ENCODE measurements at places on chromosomes 12 and 14.
A peak's percentile ranks its signal among the peaks of the same experiment; 100 is the strongest.

DNA sequence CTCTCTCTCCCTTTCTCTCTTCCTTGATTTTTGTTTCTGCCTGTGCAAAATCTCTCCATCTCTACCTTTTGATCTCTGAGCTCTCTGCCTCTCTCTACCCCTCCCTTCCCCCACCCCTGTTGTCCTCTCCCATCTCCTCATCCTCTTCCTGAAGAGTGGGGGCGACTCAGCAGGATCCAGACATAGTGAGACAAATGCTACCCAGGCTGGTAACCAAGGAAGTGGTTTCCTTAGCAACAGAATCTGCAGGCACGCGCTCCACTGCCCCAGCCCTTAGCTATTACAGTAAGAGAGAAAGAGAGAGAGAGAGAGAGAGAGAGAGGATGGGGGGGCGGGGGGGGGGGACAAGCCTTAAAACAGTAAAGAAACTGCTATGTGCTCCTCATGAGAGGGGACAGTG lies 85.6 kb downstream of the CMKLR1 start:
- no peak for DNase-seq

DNA sequence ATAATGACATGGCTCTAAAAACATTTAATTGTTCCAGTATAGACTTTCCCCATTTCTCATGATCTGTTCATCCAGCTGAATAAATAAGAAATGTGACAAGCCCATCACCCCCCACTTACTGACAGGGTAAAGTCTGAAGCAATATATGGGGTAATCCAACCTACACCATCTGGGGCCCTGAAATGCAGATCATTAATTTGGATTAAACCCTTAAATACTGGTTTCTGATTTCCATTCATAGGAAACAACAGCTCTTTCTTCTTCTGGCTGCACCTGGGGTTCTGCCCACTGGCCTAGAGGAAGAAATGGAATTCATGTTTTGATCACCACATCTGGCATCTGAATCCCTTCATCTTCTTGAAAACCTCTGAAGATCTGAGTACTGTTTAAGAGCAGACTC lies 39.3 kb upstream of the ACSM4 start:
- DNase-seq: no peak

DNA sequence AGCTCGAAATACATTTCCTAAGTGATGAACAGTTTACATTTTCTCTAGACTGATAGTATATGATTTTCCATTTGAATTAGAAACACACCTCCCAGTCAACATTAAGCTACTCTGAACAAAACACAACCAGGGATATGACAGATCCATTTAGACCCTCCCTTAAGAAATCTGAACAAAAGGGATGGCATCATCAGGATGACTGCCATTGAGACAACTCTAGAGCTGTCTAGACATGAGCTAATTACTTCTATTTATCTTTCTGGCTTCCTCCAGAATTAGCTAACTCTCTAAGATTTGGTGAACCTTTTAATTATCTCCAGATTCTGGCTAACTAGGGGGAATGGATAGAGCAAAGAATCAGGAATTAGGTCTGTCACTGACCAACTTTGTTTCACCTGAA lies 92.9 kb upstream of the IGF1 start:
- DNase-seq: no peak

DNA sequence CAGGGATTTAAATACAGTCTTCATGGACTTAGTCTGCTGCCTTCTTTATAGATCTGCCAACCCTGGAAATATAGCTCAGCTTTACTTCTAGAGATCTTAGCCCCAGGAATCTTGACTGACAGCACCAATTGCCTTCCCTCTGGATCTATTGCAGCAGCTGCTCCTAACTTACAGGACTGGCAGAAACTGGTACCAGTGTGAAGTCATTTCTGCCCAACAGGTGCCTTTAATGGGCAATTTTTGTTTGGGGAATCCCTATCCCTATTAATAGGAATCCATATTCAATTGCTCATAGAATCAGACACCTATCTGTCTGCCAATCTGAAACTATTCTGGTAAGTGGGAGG lies 27.2 kb downstream of the SPX start:
- DNase-seq: no peak

- DNase-seq: no peak
Observed at GRCh38 chr12:55712700-55713415, 3.0 kb upstream of the BLOC1S1 start.

- DNase-seq: no peak
Observed at GRCh38 chr12:93106910-93107309, 177.8 kb upstream of the EEA1 start.

DNA sequence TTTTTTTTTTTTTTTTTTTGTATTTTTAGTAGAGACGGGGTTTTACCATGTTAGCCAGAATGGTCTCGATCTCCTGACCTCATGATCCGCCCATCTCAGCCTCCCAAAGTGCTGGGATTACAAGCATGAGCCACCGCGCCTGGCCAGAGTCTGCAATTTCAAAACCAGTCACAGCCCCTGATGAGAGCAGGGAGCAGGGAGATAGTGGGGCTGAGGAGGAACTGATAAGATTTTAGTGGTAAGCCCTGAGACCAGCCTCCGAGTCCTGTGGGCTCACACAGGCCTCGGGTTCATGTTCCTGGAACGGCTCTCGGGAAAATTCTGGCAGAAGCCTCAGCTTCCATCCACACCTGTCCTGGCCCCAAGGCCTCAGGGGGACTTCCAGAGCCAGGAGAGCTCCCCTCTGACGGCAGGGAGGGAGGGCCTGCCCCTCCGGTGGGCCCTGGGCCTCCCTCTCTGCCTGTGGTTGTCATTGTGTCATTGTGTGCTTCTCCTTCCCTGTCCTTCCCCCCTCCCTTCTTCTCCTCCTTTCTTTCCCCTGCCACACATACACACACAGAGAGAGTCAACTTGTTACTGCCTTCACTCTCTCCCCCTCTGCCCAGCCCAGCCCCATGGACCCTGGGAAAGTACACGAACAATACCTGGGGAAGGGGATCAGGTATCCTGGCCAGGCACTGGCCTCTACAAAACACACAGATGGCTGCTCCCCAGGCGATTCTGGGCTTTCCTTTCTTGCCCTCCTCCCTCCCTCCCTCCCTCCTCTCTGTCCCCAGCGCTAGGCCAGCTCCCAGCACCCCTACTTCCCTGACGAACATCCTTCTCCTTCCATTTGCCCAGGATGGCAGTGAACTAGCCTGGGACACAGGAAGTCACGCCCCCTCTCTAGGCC lies 294.1 kb downstream of the DPF3 start:
- peak; percentile 82 for DNase-seq

- no peak for DNase-seq
Observed at GRCh38 chr14:72514660-72515025, 379.3 kb downstream of the DPF3 start.

GRCh38 chr12:76790564-76791552 lies 26.9 kb downstream of the ZDHHC17 start:
- DNase-seq: no peak

DNA sequence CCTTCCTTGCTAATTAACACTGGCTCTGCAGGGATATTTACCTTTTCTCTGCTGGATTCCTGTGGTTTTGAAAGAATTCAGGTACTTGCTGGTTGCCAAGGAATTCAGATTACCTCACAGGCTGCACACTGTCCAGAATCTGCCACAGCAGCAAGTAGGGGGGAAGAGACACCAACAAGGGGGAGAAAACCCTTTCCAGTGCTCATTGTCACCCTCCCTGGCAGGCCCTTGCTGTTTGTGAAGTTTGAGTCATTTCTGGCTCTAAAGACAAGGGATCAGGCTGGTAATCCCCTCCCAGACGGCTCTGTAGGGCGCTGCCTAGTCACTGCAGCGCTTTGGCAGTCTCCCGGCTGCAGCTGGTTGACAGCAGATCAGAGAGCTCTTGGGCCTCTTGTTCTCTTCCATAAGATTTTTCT lies 50.8 kb downstream of the TTLL5 start:
- DNase-seq: peak; percentile 73

DNA sequence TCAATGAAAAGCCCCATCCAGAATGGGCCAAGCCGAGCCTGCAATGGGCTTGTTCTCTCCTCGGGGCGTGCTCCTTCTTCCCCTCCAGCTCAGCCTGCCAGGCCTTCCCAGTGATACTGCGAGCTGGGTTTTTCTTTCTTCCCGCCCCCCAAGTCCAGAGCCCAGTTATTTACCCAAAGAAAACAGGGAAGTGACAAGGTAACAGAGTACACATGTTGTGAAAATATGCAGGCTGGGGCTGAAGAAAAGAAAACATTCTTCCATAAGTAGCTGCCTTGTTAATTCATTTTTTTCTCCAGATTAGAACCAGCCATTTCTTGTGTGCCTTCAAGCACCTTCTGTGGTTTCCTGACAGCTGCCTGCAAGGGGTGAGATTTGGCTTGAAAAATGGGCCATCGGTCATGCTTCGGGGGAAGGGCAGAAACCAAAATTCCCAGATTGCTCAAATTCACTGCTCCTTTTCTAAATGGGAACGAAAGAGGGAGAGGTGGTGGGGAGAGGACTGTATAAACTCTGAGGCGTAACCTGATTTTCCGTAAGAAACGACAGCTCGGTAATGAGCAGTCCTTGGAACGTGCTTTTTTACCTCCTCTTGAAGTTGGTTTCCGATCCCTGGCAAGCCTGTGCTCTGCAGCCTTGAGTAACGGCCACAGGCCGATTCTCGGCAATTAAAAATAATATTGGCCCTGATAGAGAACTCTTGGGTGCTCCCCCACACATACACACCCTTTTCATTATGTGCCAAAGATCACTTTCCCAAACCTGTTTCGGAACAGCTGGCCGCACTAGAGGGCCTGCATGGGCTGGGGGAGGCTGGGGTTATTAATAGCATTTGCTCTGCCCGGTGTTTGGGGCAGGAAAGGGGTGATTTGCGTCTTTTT lies 229.4 kb downstream of the ZFP36L1 start:
- DNase-seq: no peak

DNA sequence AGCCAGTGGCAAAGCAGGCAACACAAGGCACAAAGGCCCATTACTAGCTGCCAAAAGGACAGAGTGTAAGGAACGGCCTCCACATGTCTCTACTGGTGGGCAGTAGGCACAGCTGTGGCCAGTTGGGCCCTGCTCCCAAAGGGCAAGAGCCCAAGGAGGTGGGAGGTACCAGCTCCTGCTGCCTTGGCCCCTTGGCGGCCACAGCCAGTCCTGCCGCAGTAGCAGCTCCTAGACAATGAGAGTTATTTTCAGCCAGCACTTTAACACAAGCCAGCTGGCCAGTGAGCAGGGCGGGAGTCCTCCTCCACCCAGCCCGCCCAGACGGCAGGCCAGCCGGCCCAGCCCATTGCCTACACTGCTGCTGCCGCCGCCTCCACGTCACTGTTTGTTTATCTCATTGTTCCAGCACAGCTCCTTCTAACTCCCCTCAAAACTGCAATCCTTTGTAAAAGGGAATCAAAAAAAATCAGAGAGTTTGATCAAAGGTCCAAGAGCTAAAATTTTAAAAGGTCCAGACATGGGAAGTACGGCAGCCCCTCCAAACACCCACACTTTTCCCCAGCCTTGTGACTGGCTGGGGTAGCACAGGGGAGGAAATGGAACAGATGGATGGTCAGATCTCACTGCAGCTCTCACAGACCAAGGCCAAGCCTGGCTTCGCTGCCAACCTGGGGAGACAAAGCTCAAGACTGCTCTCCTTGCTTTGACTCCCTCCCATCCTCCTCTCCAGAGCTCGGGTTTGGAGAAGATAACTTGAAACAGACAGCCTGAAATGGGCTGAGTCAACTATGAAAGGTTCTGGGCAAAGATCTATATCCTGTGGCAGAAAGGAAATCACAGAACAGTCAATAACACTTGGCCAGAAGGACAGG lies 33.5 kb downstream of the FMNL3 start:
- DNase-seq: peak; percentile 83

GRCh38 chr12:108803428-108804105 lies 53.8 kb downstream of the SSH1 start:
- DNase-seq: peak; percentile 44

GRCh38 chr12:2581293-2582045 lies 213.3 kb upstream of the FKBP4 start:
- DNase-seq: no peak

- no peak for DNase-seq
Observed at GRCh38 chr12:27975222-27976136, 2.9 kb upstream of the PTHLH start.

DNA sequence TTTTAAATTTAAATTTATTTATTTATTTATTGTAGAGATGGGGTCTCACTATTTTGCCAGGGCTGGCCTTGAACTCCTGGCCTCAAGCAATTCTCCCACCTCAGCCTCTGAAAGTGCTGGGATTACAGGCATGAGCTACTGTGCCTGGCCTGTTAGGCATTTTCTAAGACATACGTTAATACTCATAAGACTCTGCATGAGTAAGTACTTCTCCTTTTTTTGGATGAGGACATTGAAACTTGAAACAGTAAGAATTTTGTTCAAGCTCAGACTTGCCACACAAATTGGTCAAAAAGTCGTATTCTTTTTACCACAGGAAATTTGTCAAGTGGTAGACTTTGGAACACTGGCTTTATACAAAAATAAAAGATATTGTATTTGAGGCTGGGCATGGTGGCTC lies 187.4 kb upstream of the RASSF8 start:
- DNase-seq: no peak

DNA sequence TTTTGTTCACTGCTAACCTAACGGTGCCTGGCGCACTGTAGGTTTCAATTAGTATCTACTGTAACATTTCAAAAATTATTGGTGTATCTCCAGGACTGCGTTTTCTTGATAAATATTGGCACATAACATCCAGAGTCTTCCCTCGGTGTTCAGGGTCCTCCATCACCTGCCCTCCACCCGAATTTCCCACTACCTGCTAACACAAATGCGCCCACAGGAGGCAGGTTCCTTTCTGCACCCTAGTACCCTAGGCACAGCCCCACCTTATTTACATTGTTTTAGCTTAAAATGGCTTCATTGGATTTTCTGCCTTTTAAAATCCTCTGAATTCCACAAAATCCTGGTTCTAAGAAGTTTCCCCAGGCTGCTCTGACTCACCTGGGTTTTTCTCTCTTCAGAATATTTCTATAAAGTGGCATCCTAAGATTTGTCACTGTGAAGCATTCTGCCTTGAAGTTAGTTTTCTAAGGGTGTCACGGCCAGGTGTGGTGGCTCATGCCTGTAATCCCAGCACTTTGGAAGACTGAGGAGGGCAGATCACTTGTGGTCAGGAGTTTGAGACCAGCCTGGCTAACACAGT lies 38.6 kb downstream of the CPM start:
- DNase-seq: no peak

DNA sequence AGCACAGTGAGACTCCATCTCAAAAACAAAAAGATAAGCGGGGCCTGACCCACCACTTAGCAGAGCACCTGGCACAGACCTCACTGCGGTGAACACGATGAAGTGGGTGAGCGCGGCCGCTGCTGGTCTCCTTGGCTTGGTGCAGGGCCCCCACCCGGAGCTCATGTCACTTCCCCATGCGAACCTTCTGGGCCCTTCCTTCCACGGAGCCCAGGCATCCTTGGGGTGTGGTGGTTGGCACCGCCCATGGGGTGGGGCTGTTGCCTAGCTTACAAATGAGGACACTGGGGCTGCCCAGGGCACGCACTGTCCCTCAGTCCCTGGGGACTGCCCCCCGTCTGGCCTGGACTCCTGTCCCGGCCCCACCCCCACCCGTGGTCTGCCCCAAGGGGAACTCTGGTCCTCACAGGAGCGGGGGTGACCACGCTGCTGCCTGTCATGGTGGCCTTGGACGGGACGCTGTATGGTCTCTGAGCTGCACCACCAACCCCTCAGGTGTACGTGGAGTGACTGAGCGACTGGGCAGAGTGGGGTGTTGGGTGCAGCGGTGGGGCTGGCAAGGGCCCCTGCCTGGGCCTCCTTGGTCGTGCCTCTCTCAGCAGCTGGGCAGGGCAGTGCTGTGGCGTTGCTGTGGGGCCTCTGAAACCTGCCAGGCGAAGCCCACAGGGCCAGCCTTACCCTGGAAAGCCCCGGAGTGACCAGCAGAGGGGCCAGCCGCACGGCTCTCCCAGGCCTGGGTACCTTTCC lies 15.3 kb downstream of the FBRSL1 start:
- DNase-seq: no peak
